ENCODE measurements at places on chromosomes 3 and 15.

DNA sequence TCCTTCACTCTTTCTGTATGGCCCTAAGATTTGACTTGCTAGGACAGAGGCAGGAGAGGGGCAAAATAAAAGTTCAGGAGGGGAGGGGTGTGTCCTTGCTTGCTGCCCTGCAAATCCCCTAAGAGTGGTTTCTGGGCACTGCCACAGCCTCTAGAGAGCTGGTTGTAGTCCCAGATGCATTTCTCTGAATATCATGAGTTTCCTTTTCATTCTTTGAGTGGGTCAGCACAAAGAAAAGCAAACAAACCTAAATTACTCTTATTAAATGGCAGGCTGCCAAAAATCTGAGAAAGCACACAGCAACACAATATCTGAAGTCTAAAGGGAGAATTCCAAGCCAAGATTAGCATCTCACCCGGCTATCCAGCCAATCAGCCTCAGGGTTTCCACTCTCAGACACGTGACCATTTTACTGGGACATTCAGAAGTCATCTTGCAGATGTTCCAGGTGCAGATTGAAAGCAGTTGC is 919.3 kb downstream of the TUSC7 start:
- DNase-seq, result peak; percentile 0

DNA sequence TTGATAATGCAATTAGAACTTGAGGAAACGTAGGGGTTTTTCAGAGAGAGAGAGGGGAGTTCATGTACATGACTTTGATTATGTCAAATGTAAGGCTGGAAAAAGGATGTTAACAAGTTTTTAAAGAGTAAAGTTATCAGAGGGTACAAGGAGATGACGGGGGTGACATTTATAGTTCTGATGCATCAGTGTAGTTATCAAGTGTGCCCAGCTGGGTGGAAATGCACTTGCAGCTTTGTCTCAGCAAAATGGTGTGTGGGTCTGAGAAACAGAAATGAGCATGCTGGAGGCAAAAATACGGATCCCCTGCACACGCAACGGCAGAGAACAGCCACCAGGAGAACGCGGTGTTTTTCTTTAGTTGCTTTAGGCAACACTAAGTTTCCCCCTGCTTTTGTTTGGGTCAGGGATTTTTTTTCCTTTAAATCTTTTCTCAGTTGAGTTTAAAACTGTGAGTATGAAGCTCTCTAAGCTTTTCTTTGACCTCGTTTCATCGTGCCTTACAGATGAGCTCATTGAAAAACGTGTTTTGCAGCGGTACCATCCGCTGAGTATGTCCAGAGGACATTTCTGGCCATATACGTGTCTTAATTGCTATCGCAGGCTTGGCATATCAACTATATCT is 205.4 kb downstream of the PDZRN3 start:
- no peak for DNase-seq

DNA sequence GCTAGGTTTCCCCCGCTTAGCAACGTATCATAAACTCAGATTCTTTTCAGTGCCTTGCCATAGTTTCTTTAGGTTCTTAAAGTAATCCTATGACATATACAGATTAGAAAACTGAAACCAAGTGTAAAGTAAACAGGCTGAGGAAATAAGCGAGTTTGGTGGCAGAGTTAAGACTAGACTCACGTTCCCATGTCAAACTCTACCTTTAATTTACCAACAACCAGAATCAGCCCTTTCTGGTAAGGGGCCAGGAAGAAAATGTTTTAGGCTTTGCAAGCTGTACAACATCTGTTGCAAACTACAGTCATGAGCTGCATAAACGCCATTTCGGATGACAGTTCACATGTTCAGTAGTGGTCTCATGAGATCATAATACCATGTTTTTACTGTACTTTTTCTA is 128.0 kb upstream of the PRICKLE2 start:
- DNase-seq, result no peak

- DNase-seq, result no peak
Observed at GRCh38 chr3:18649666-18650363, 224.7 kb upstream of the SATB1 start.

DNA sequence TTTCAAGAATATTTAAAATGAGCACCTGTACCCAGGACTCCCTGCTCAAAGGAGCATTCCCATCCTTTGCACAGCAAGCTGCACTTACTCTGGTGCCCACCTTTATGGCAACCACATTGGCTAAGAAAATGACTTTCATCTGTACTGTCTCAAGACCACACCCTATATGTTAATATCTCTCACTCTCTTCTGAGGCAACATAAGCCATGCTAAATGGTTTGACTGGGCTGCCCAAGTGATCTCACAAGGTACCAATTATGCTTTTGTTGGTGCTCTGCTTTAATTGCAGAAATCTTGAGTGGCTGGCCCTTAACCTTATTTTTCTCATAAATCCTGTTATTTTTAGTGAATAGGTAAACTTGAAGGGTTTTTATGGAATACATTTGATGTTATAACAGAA is 17.7 kb downstream of the RYK start:
- DNase-seq, result no peak

- no peak for DNase-seq
Observed at GRCh38 chr3:143163562-143164100, 44.1 kb downstream of the CHST2 start.
